ENCODE measurements at places on chromosomes 7 and 10.

- no peak overlapping the region for H3K27ac ChIP-seq
- H3K27me3 ChIP-seq, result no peaks in the 10 kb centered on the region
- H3K4me3 ChIP-seq, result no peak overlapping the region
- DNase-seq, result no peak
These were observed 140.4 kb downstream of the RNLS start for GRCh38 chr10:88442716-88443115.

GRCh38 chr10:84478151-84478550, 149.8 kb downstream of the CCSER2 start:
- H3K4me1 ChIP-seq, result no peaks in the 10 kb centered on the region
- H3K36me3 ChIP-seq, result no peaks in the 10 kb centered on the region
- no peak overlapping the region for H3K4me3 ChIP-seq
- H3K27me3 ChIP-seq, result no peaks in the 10 kb centered on the region
- no peak overlapping the region for H3K27ac ChIP-seq
- DNase-seq, result no peak

DNA sequence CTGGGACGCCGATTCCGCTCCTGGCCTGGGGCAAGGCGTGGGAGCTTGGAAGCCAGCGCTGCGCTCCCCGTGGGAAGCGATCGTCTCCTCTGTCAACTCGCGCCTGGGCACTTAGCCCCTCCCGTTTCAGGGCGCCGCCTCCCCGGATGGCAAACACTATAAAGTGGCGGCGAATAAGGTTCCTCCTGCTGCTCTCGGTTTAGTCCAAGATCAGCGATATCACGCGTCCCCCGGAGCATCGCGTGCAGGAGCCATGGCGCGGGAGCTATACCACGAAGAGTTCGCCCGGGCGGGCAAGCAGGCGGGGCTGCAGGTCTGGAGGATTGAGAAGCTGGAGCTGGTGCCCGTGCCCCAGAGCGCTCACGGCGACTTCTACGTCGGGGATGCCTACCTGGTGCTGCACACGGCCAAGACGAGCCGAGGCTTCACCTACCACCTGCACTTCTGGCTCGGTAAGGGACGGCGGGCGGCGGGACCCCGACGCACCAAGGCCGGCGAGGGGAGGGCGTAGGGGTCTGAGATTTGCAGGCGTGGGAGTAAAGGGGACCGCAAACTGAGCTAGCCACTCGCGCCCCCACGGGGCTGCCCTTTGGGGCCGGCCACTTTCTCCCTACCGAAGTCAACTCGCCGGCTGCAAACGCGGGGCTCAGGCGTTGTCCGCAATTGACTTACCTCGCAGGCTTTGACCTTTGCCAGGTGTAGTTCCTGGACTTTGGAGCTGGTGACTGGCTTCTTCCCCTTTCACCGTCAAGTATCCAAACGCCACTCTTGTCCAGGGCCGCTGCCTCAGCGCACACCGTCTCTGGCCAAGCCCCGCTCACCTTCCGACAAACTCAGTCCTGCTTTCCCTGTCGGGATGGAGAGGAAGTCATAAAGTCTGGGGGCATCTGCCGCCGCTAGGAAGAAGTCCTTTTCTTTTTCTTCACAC, at the start of gene SCIN:
TSS of gene SCIN (plus strand) at position 187 of the 928 bp plus-strand sequence. CDS start at position 254, 67 bp downstream.
- H3K27me3 ChIP-seq, result peaks cover 29% of the 10 kb centered on the region
- DNase-seq, result peak; percentile 75
- peak within 1 kb of the TSS; percentile 52 for H3K4me3 ChIP-seq

GRCh38 chr7:37920849-37921805, 687 bp downstream of the EPDR1 start:
- 0 out of 2 replicates have a peak, but pooled peaks cover 2% of the 10 kb centered on the region for H3K36me3 ChIP-seq
- peaks cover 10% of the 10 kb centered on the region for H3K27me3 ChIP-seq
- no peak overlapping the region for H3K27ac ChIP-seq
- peak overlapping the region; percentile 60 for H3K4me3 ChIP-seq
- H3K4me1 ChIP-seq, result peaks cover 3% of the 10 kb centered on the region
- DNase-seq, result peak; percentile 78

GRCh38 chr7:2980401-2981102, 63.1 kb downstream of the CARD11 start:
- H3K4me1 ChIP-seq, result peaks cover 11% of the 10 kb centered on the region
- no peaks in the 10 kb centered on the region for H3K27me3 ChIP-seq
- no peaks in the 10 kb centered on the region for H3K36me3 ChIP-seq
- DNase-seq, result no peak
- H3K27ac ChIP-seq, result no peak overlapping the region

DNA sequence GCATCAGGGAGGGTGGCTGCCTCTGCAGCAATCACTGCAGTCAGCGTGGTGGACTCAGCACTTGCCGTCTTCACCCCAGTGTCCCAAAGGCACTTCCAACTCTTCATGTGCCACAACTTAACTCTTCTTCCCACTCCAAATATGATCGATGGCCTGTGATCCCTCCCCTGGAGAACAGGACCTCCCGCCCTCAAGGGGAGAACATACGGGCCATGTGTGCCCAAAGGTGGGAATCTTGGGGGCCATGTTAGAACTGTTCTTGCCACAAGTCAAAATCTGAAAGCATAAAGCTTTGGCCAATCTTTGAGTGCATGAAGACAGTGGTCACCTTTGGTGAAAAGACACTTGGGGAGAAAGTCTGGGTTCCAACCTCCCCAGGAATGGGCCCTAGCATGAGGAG, 368.5 kb upstream of the MGMT start:
- H3K27ac ChIP-seq, result no peak overlapping the region
- H3K27me3 ChIP-seq, result no peaks in the 10 kb centered on the region
- no peak overlapping the region for H3K4me3 ChIP-seq

GRCh38 chr7:77824636-77825035, 26.1 kb downstream of the PHTF2 start:
- no peaks in the 10 kb centered on the region for H3K4me1 ChIP-seq
- H3K27ac ChIP-seq, result no peak overlapping the region
- no peaks in the 10 kb centered on the region for H3K27me3 ChIP-seq
- no peak overlapping the region for H3K4me3 ChIP-seq
- no peak for DNase-seq
- H3K36me3 ChIP-seq, result no peaks in the 10 kb centered on the region

GRCh38 chr7:132044247-132044646, 487.8 kb upstream of the PODXL start:
- H3K27me3 ChIP-seq, result no peaks in the 10 kb centered on the region
- no peak overlapping the region for H3K27ac ChIP-seq
- no peak overlapping the region for H3K4me3 ChIP-seq
- no peak for DNase-seq

DNA sequence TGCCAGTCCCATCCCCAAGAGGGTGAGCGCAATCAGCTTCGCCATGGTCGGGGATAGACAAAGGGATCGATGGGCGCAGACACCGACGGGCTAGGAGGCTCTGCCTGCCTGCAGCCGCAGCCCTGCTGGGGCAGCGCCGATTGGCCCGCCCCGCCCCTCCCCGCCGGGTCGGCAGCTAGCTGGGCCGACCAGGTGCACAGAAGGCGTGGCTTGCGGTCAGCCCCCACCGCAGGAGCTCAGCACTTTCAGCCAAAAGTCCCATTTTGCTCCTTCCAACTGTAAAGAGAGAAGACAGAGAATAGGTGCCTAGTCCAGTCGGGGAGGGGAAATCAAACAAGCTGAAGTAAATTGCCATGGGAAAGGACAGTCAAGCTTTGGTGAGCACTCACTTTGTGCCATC, at the start of gene PON1:
TSS of gene PON1 (minus strand) at position 102 of the 400 bp plus-strand sequence. CDS start at position 45, 57 bp downstream.
- no peaks in the 10 kb centered on the region for H3K36me3 ChIP-seq
- H3K27me3 ChIP-seq, result no peaks in the 10 kb centered on the region
- no peak within 1 kb of the TSS for H3K27ac ChIP-seq
- DNase-seq, result no peak
- H3K4me1 ChIP-seq, result no peaks in the 10 kb centered on the region

DNA sequence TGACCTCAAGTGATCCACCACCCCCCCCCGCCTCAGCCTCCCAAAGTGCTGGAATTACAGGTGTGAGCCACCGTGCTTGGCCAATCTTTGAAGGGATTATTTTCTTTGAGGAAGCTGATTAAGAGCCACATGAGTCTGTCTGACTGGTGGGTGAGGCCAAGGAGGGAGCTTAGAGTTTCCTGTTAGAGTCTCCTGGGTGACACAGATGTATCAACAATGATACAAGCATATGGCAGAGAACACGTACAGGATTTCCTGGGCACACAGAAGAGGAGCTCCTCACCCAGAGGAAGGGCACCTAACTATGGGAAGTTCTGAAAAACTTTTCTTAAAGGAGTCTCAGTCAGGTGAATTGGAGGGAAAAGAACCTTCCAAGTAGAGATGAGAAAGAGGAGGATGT, 69.4 kb downstream of the GOLGA7B start:
- H3K4me3 ChIP-seq, result no peak overlapping the region
- no peak for DNase-seq
- no peak overlapping the region for H3K27ac ChIP-seq
- no peaks in the 10 kb centered on the region for H3K27me3 ChIP-seq
- no peaks in the 10 kb centered on the region for H3K36me3 ChIP-seq
- H3K4me1 ChIP-seq, result no peaks in the 10 kb centered on the region

- H3K4me3 ChIP-seq, result no peak overlapping the region
- no peaks in the 10 kb centered on the region for H3K27me3 ChIP-seq
- no peak for DNase-seq
- no peak overlapping the region for H3K27ac ChIP-seq
- no peaks in the 10 kb centered on the region for H3K4me1 ChIP-seq
- no peaks in the 10 kb centered on the region for H3K36me3 ChIP-seq
These were observed 149.2 kb downstream of the CYP26A1 start for GRCh38 chr10:93222876-93223275.

DNA sequence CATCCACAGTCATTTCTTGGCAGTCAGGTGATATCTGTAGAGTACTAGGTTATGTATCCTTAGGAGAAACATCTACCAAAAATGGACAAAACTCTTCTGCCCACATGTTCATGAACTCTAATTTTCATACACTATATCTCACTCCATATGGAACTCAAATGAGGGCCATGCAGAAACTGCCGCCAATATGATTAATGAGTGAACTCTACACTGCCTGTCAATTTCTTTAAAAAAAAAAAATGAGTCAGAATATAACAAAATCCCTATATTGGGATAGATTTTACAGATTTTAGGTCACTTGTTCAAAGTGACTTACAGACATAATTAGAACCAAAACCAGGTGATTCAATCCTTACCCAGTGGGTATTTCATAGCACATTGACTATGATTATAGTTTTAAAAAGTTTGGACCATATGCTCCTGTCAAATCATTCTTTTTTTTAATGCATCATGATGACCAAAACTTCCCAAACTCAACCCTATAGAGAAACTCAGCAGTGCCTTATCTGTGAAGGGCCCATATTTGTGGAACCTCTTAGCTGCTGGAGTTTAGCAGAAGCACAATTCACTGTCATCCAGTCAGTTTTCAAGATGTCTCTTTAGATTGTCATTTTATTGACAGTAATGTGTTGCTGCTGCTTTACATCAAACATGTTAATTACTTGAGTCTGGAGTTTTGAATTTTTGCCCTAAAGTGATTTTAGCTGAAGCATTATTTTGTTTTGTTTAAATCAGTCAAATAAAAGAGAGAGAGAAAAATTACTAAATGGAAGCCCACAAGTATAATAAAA, 11.1 kb downstream of the LRRN3 start:
- no peak overlapping the region for H3K27ac ChIP-seq
- no peaks in the 10 kb centered on the region for H3K4me1 ChIP-seq
- H3K36me3 ChIP-seq, result no peaks in the 10 kb centered on the region
- no peak overlapping the region for H3K4me3 ChIP-seq
- no peaks in the 10 kb centered on the region for H3K27me3 ChIP-seq

- H3K4me3 ChIP-seq, result no peak overlapping the region
- H3K36me3 ChIP-seq, result peaks cover 56% of the 10 kb centered on the region
- no peak overlapping the region for H3K27ac ChIP-seq
These were observed 3.5 kb downstream of the AIMP2 start for GRCh38 chr7:6012355-6013104.

GRCh38 chr7:157056246-157056645, 45.8 kb upstream of the MNX1 start:
- H3K27me3 ChIP-seq, result no peaks in the 10 kb centered on the region
- H3K27ac ChIP-seq, result no peak overlapping the region
- H3K4me1 ChIP-seq, result no peaks in the 10 kb centered on the region
- H3K4me3 ChIP-seq, result no peak overlapping the region
- no peaks in the 10 kb centered on the region for H3K36me3 ChIP-seq

GRCh38 chr7:103637094-103637493, 191.1 kb upstream of the SLC26A5 start:
- no peak overlapping the region for H3K27ac ChIP-seq
- no peaks in the 10 kb centered on the region for H3K27me3 ChIP-seq
- H3K4me3 ChIP-seq, result no peak overlapping the region
- no peaks in the 10 kb centered on the region for H3K4me1 ChIP-seq
- no peaks in the 10 kb centered on the region for H3K36me3 ChIP-seq

DNA sequence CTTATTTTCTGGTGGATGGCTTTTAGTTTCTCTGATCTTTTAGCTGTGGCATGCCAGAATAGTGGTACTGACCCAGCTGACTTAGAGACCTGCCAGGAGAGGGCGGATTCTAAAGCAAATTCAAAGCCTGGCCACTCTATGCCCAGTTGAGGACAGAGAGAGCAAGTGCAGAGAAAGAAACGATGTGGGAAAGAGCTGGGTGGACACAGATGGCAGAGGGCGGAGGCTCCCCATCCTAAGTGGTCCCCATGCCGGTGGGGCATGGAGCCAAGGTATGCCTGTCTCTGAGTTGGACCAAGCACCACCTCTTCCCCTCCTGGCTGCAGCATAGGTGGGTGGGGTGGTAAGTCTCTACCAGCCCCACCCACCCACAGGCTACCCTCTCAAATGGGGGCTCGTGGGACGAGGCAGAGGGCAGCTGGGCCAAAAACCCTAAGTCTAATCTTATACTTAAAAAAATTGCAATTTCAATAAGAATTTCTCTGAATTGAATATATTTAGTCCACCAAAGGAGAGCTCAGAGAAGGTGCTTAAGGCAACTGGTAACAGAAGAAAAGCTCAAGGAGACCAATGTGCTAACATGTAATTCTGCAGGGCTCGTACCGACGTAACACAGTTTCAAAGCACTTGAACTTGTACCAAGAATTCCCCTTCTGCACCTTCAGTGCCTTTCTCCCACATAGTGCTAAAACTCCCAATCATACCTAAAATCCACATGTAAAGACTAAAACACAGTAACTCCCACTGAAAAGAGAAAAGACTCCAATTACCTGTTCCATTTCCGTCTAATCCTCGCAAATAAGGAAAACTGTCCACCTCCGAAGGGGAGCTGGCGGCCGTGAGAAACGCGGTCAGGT, 85.7 kb upstream of the NMT2 start:
- no peaks in the 10 kb centered on the region for H3K36me3 ChIP-seq
- no peak overlapping the region for H3K27ac ChIP-seq
- no peaks in the 10 kb centered on the region for H3K27me3 ChIP-seq
- H3K4me3 ChIP-seq, result no peak overlapping the region

All from H1 (cell line).